ENCODE measurements at places on chromosomes 5 and 9.

- DNase-seq = no peak
Observed at GRCh38 chr5:2780421-2781171, 29.1 kb upstream of the IRX2 start.

DNA sequence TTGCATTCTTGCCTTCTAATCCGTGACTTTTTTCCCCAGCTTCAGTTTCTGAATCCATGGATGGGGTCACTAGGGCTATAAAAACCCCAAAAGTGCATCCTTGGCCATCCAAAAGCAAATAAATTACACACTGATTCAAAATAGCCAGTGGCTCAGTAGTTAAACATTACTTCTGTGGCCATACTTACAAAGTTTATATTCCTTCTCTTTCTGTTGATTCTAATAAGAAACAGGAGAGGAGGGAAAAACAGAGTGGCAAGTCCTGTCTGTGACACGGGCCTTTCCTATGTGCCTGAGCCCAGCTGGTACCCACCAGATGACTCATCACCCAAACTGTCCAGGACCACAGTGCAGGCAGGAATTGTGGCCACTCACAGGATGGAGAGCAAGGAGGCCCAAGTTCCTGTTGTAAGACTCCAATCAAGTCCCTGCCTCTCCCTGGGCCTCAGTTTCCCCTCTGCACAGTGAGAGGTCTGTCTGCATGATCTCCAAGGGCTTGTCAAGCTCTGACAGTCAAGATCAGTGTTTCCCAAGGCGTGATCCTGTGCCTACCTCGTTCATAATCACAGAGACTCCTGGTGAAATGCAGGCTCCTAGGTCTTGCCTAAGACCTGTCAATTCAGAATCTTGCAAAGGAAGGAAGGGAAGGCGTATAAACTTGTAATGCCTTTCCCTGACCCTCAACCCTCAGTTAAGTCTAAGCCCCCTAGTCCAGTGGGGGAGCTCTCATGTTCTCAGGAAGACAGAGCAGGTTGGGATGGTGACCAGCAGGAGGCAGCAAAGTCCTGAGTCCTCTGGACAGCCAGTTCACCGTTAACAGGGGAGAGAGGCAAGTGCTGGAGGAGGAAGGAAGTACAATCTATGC, 29.5 kb downstream of the TNIP1 start:
- peak; percentile 66 for DNase-seq

GRCh38 chr5:21694567-21694966, 1158.6 kb downstream of the CDH12 start:
- DNase-seq = no peak

DNA sequence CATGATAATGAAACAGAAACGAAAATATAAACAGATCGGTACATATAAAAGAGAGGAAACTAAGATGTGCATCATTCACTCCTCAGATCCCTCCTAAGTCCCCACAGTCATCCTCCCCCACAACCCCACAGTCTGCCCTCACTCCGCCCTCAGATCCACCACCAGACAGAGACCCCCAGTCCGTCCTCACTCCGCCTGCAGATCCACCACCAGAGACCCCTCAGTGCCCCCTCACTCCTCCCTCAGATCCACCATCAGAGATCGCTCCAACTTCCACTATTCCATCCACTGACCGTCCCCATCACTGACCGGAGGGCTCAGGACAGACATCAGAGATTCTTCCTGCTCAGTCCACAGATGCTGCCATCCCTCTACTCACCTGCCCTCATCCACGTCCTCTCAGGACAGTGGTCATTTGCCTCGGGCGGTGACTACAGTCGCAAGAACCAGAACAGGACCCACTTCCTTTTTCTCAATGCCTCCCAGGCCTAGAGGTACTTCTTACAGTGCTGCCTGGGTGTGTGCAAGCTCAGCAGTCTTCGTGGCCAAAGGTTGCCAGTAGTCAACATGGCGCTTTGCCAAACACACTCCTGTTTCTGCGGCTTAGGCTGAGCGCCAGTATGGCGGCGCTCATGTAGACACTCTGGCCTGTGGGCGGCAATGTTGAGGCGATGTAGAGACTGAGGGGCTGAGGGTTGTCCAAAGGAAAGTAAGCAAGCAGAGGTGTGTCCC, 8.3 kb upstream of the SPATA31C1 start:
- no peak for DNase-seq
